ENCODE measurements at places on chromosomes 1 and 21.

GRCh38 chr1:27366411-27367159 is at the start of gene MAP3K6:
Gene MAP3K6 (minus strand): TSS chr1:27366961. CDS start chr1:27366597, 364 bp downstream.
- no peaks in the 10 kb centered on the region for H3K27me3 ChIP-seq
- H3K27ac ChIP-seq, result peak within 1 kb of the TSS; percentile 98
- peaks cover 42% of the 10 kb centered on the region for H3K4me1 ChIP-seq
- DNase-seq, result peak; percentile 94
- H3K4me3 ChIP-seq, result peak within 1 kb of the TSS; percentile 72

DNA sequence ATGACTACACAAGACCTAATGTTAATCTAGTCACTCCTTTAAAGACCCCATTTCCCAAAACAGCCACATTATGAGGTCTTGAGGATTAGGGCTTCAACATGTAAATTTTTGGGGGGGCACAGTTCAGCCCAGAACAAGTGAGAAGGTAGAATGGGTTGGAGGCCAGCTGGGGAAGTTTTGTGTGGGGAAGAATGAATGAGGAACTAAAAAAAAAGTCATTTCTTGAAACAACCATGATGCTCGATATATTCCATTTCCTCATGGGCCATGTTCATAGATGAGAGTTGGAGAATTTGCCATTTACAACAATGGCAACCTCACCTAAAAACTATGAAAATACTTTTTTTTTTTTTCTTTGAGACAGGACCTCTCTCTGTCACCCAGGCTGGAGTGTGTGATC is 14.5 kb downstream of the NLRP3 start:
- no peaks in the 10 kb centered on the region for H3K4me1 ChIP-seq
- no peaks in the 10 kb centered on the region for H3K36me3 ChIP-seq
- DNase-seq, result peak; percentile 10
- H3K27ac ChIP-seq, result no peak overlapping the region
- H3K27me3 ChIP-seq, result no peaks in the 10 kb centered on the region

GRCh38 chr21:36064085-36064460 is 3.7 kb upstream of the SETD4 start:
- H3K4me3 ChIP-seq, result no peak overlapping the region
- peaks cover 5% of the 10 kb centered on the region for H3K4me1 ChIP-seq
- H3K36me3 ChIP-seq, result no peaks in the 10 kb centered on the region
- H3K27me3 ChIP-seq, result no peaks in the 10 kb centered on the region

GRCh38 chr1:10835822-10836421 is 39.5 kb upstream of the CASZ1 start:
- H3K4me3 ChIP-seq, result peak overlapping the region; percentile 12
- no peaks in the 10 kb centered on the region for H3K36me3 ChIP-seq
- H3K27ac ChIP-seq, result no peak overlapping the region
- peak; percentile 73 for DNase-seq
- H3K27me3 ChIP-seq, result peaks cover 9% of the 10 kb centered on the region

GRCh38 chr1:227131193-227131592 is 187.1 kb downstream of the CDC42BPA start:
- no peak for DNase-seq
- peaks cover 5% of the 10 kb centered on the region for H3K36me3 ChIP-seq
- no peaks in the 10 kb centered on the region for H3K4me1 ChIP-seq
- H3K4me3 ChIP-seq, result no peak overlapping the region
- H3K27ac ChIP-seq, result no peak overlapping the region

- H3K36me3 ChIP-seq, result no peaks in the 10 kb centered on the region
- peaks cover 7% of the 10 kb centered on the region for H3K4me1 ChIP-seq
- no peak overlapping the region for H3K4me3 ChIP-seq
Measured at GRCh38 chr1:52634111-52634510, 1.1 kb downstream of the SHISAL2A start.

All from upper lobe of left lung (tissue), 6 donors.